ENCODE measurements at places on chromosomes 3 and 15.
A peak's percentile ranks its signal among the peaks of the same experiment; 100 is the strongest.

GRCh38 chr15:72318408-72318942, 1.5 kb downstream of the CELF6 start:
- no peak for DNase-seq

GRCh38 chr3:165607221-165607620, 230.0 kb downstream of the BCHE start:
- no peak for DNase-seq

DNA sequence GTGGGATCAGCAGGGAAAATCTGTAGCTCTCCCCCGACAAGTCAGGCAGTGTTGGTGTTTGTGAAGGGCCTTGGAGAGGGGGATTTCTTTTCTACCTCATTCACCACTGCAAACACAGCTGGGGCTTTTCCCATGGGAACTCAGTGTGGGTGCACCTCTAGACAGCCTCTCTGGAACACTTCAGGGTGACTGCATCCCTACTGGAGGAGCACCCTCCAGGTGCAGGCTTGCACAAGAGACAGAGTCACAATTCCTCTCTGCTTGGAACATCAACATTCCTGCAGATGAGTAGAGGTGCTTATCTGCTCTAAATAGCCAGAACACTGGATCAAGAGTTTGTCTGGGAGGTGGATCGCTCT, 72.7 kb upstream of the AKAP13 start:
- no peak for DNase-seq

GRCh38 chr3:124619887-124620599, 110.2 kb upstream of the UMPS start:
- peak; percentile 5 for DNase-seq

DNA sequence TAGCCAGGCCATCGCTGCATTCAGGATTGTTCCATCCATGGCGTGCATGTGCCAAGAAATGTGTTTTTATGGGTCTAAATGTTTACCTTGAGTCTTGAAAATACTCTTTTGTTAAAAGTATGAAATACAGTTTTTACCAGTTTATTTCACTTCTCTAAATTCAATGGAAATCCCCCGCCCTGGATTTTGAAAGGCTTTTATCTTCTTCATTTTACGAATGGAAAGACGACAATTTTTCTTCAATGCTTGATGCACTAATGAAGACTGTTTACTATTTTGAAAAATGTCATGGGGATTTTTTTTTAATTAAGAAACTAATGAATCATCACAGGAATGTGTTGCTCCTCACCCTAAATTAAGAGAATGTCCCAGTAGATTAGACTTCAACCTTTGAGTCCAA, 83.5 kb downstream of the FAM81A start:
- DNase-seq, result peak; percentile 17

GRCh38 chr3:190616637-190617036, 102.8 kb downstream of the IL1RAP start:
- DNase-seq, result peak; percentile 55

- DNase-seq, result no peak
Observed at GRCh38 chr15:64854526-64854925, 12.8 kb downstream of the PLEKHO2 start.
